ENCODE measurements at places on chromosomes 7 and 10.
A peak's percentile ranks its signal among the peaks of the same experiment; 100 is the strongest.

DNA sequence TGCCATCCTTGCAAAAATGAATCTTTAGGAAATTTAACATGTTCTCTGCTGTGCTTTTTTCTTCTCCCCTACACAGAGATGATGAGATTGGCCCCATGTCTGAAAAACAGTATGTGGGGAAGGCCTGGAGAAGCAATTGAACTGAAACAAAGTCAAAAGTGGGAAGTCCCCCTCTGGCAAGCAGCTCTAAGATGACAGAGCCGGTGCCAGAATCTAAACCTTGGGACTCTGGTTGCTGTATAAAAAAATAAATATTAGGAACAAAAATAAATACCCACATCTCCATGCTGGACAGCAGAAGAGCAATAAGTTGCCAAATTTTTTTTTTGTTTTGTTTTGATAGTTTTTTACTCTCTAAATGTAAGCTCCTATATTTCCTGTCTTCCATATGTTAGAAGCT is 51.8 kb upstream of the TRIL start:
- DNase-seq = no peak

- peak; percentile 20 for DNase-seq
Measured at GRCh38 chr7:18570890-18571478, 75.4 kb downstream of the HDAC9 start.

DNA sequence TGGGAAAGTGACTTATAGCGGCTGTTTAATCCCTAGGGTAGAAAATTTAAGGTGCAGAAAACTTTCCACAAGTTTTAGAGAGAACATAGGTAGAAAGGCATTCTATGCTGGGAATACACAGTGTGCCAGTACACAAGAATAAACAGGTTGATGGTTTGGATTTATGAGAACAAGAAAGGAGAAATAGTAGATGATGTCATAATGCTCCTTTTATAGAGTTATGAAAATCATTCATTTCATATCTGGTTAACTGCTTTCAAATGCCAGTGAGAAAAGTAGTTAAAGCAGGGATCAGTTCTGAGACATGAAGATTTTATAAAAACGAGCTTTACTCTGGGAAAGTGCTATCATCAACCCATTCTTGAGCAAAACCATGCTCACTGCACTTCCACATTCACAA is 311.4 kb downstream of the PARD3 start:
- no peak for DNase-seq

DNA sequence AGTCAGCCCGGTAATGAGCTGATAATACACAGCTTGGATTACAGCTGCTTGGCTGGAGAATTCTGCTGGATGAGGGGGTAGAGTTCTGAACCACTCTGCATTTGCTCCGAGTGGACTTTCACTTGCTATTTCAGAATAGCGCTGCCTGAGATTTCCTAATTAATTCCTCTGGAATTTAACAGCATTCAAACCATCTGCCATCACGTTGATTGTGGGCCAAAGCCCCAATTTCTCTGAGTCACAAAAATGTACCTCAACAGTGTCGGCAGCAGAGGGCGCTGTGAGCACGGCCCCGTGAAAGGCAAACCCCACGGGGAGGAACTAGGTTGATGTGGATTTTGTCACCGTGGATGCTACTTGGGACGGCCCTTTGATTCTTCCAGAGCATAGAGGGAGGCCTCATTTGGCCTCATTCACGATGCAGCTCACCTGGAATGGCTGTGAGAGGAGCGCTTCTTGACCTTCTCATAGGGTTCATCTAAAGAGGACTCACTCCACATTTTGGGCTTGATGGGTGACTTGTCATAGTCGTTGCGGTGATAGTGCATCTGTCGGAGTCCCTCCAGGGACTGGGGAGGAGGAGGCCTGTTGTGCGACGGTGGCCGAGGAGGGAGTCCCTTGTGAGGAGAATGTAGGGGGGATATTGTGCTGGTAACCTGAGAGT is 73.3 kb downstream of the PRPF18 start:
- peak; percentile 10 for DNase-seq

DNA sequence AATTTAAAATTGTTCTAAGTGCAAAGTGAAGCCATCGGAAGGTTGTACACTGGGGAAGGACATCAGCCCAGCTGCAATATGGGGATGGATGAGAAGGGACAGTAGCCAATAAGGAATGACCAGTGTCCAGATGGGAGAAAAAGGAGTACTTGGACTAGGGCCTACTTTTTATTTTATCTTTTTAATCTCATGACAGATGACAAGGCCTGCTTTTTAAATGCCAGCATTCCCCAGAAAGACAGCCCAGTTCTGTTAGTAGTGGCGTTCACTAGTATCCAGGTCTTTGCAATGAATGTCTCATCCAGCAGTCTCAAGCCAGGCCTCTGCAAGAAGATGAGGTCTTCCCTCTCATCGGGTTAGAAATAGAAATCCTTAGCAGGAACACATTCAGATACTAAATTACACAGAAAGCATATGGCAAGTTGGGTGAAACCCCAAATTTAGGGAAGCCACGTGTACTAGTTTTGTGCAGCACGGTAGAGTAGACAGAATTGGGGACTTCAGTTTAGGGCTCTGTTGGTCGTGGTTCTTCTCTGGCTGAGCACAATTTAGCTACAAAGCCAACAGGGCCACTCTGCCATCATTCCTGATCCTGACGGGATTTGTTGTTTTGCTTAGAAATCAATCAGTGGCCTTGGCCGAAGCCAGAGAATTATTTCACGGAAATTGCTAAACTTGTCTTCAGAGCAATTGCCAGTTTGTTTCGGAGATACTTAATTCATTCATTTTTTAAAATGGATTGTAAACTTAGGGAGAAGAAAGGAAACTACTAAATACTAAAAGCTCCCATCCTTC is 227.8 kb downstream of the ARHGAP21 start:
- DNase-seq = no peak

DNA sequence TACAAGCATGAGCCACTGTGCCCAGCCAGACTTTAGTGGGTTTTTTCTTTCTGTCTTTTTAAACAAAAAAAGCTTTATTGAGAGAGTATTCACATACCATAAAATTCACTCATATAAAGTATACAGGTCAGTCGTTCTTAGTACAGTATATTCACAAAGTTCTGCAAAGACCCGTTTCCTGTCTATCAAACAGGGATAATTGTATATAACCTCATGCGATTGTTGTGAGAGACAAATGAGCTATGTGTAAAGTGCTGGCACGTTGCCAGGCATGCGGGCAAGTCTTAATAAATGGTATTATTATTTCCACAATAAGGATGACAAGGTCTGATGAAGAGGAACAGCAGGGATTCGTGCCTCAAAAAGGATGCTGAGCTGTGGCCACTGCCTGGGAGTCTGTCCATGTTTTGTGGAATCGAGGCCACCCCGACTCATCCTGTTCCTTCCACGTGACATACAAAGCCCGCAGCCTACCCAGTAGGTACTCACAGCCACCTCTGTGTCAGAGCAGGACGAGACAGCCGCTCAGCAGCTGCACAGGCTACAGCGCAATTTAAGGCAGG is 51.6 kb downstream of the SMKR1 start:
- DNase-seq = no peak
